ENCODE measurements at places on chromosomes 3 and 15. TPM values are rescaled to one million over a fixed set of nuclear protein-coding genes. Genes with fewer than 3 reads are reported as not detected.

- no peak for DNase-seq
Observed at GRCh38 chr15:71055461-71055860, 59.8 kb upstream of the THSD4 start.

DNA sequence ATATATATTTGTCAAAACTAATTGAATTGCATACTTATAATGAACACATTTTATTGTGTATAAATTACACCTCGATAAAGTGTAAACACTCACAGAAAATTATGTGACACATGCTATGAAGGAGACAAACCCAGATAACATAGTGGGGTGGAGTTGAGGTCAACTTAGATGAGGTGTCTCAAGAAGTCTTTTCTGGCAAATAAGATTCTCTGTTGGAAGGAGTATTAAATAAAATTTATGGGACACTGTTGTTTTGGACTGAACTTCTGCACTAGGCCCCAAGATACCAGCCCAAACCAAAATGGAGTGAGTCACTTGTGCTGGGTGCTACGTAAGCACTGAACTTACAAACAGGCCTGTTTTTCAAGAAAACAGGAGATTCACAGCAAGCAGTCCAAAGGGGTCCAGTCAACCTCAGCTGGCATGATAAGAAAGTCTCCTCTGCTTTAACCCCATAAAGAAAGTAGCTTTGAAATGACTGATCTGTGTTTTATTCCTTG, 18.7 kb downstream of the ACTC1 start:
- no peak for DNase-seq

C3orf22 gene
- not detected for total RNA-seq

DNA sequence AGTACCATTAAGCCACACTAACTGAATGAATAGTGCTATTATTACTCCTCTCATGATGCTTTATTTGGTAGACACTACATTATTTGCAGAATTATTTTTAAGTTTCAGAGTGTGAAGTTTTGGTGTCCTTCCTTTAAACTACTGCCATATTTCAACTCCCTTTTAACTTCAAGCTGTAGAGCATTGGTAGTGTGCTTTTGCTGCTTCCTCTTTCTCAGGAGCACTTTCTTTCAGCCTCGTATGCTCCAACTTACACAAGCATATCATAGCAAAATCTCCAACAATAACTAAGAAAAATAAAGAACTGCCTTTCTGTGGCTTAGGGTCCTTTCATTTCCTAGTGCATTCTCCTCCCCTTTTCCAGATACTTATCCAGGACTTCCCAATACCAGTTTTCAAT, 476.4 kb upstream of the AGTR1 start:
- DNase-seq, result no peak

IREB2 gene
- total RNA-seq, result 64.1 TPM

DNA sequence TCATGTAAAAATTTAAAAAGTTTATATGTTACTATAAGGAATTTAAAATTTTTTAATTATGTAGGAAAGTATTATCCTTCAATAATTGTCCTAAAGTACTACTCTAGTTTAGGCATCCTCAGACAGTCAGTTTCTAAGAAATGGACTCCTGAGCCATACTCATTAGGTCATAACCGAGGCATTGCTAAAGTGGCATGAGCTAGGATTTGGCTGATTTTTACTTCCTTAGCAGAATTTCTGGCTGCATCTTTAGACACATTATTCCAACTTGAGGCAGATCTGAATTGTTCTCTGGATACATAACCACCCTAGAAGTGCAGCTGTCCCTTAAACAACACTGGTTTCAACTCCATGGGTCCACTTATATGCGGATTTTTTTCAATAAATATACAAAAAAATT, 38.3 kb downstream of the IFT57 start:
- no peak for DNase-seq

DNA sequence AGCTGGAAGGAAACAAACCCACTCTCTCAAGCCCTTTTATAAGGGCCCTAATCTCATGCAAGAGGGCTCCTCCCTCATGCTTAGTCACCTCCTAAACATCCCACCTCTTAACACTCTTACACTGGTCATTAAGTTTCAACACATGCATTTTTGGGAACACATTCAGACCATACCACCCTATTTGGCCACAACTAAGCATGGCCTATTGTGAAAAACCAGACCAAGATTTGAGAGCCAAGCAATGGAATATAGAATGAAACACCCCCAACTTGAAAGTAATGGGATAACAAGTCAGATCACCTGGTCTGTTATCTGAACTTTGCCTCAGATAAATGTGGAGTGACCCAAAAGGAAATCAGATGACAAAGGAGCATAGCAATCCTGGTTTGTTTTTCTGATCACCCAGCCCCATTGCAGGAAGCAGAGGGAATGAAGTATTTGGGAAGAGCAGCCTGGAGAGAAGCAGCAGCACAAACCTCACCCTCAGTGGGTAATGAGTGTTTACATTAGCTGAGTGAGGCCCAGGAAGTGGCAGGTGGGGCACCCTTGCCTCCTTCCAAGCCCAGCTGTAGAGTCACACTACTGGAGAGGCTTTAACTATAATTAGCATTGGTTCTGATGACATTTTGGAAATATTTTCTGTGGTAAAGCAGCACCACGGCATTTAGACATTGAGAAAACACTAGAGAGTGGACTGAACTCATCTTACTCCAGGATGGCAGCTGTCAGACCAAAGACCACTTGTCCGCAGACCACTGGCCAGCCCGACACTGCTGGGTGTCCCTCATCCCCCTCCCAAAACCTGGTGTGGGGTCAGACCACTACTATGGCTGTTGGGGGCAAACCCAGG, 48.8 kb upstream of the PRTG start:
- DNase-seq, result no peak

ADCY5 gene
- not detected for total RNA-seq

DNA sequence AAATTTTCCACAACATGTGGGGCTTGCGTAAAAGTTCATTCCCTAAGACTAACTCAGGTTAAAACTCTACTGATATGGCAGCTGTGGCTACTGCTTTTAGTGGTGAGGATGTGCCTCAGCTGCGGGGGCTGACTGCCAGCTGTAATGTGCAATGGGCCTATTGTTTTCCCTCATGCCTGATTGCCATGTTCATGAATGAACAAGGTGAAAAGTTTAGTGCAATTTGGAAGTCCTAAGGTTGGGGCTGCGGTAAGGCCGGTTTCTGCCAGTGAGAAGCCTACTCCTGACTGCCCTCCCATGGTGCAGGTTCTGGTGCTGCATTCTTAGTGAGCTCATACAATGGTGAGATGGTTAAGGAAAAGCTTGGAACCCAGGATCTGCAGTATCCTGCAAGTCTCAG, 10.9 kb upstream of the ALDH1L1 start:
- no peak for DNase-seq

DNA sequence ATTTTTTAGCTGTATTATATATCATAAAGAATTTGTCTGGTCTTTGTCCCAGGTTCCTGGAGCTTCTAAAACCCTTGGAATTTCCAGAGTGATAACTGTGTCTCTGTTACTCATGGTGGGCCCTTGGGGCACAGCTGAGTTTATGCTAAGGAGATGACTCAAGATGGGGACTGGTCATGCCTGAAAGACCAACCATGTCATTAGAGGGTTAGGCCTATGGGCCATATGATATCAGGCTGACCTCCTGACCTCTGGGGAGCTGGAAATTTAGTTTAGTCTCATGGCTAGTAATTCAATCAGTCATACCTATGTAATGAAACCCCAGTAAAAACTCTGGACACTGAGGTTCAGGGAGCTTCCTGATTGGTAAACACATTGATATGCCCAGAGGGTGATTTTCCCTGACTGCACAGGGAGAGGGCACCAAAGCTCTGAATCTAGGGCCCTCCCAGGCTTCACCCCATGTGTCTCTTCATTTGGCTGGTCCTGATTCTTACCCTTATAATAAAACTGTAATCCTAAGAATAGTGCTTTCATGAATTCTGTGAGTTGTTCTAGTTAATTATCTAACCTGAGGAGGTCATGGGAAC, 69.6 kb downstream of the EEFSEC start:
- no peak for DNase-seq

GRCh38 chr3:100775669-100776068, 66.4 kb downstream of the TFG start:
- DNase-seq, result no peak

GRCh38 chr15:54815556-54815955, 381.2 kb downstream of the RSL24D1 start:
- no peak for DNase-seq

- DNase-seq, result no peak
Observed at GRCh38 chr15:90072978-90073640, 29.2 kb downstream of the IDH2 start.

GRCh38 chr15:52679232-52680040, at the start of gene ATOSA:
ATOSA (minus strand) TSS chr15:52679388; CDS start chr15:52678021, 1,367 bp downstream.
- DNase-seq, result peak; percentile 94

VWA5B2 gene
- total RNA-seq, result not detected

- no peak for DNase-seq
Observed at GRCh38 chr3:184712248-184713039, 580 bp upstream of the MAGEF1 start.

DNA sequence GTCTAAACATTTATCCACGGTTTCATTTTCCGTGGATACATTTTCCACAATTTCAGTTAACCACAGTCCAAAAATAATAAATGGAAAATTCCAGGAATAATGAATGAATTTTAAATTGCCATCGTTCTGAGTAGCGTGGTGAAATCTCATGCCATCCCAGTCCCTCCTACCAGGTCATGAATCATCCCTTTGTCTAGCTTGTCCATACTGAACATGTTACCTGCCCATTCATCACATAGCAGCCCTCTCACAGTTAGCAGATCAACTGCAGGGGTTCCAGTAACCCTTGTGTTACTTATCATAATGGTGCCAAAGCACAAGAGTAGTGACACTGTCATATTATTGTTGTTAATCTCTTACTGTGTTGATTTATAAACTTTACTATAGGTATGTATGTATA, 124.5 kb downstream of the GSK3B start:
- no peak for DNase-seq

DNA sequence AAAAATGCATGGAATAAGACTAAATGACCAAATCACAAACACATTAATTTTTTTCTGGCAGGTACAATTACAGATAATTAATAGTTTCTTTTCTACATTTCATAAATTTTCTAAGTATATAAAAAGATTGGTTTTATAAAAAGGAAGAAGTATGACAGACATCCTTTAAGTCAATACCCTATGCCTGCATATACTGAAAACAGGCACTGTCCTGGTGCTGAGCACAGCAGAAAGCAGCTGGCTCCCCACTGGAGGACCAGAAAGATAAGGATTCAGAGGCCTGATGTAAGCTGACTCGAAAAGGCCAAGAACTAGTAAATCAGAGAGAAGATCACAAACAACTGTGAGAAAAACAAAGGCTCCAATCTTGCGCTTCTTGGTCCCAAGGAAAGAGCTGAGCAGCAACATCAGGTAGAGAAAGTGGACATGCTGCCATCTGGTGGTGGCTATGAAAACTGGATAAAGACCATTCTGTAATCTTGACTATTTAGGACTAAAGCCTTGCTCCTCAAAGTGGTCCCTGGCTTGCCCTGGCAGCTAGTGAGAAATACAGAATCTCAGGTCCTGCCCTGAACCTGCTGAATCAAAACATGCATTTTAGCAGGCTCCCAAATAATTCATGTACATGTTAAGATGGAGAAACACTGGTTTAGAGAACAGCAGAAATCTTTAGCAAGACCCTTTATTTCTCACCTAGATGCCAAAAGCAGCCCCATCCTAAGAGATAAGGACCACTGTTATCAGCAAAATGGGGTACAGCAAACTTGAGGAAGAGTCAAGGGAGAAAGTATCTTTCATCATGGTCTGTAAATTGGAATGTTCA, 76.0 kb downstream of the TRANK1 start:
- DNase-seq, result peak; percentile 52

DNA sequence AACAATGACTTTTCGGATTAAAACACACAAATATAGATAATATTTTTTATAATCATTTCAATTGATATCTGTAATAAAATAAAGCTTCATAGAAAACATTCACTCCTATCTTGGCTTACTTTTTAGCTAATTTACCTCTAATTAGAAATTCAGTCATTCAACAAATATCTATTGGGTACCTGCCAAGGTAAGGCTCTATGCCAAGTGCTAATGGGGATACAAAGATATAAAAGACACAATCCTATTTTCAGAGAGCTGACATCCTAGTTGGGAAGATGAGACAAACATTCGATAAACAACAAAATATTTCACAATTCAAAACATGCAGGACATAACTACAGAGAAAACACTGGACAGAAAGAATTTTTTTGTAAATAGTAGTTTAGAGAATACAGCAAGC, 63.3 kb downstream of the ULK4 start:
- no peak for DNase-seq

DNA sequence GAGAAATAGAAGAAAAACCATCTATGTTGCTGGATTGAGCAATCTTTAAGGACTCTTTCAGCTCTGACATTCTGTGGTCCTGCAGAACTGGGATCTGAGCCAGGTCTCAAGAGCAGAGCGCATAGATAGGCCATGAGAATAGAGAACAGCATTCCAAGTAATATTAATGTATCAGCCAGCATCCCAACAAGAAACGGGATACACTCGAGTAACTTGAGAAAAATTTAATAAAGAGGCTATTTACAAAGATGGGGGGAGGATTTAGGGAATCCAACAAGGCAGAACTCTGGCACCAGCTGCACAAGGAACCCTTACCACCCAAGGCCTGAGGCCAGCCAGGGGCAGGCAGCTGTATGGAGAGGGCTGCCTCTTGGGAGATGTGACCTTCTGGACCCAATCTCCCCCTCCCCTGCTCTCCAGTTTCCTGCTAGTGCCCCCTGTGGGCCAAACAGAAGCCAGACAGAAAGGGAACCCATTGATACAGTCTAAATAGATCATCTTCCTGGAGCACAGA, 8.2 kb downstream of the TMOD2 start:
- DNase-seq, result peak; percentile 20

- DNase-seq, result no peak
Observed at GRCh38 chr3:65953881-65954733, 84.6 kb downstream of the MAGI1 start.

GRCh38 chr3:79810092-79810491, 42.3 kb upstream of the ROBO1 start:
- DNase-seq, result no peak

GRCh38 chr3:53642211-53642610, 147.8 kb downstream of the CACNA1D start:
- DNase-seq, result no peak

DLL4 gene
- 0.19 TPM for total RNA-seq

DNA sequence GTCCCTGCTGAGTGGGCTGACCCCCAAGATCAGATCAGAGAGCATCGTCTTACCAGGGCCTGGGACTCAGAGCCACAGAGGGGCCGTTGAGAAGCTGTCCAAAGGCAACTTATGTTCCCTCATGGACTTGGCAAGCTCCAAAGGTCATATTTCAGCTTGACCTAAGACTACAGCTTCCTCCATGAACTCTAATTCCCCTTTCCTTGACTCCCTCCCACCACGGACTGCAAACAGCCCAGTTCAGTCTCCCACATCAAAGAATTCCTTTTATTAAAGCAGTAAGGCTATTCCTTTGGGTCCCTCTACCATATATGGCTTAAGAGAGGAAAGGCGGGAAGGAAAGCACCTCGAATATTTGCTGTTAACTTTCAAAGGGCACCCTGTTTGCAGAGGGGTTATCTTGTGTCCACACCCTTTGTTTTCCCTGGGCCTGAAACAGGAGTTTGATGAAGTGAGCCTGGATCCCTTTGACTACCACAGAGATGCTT, 146.1 kb upstream of the THBS1 start:
- DNase-seq, result no peak

Data from activated T-cell treated with anti-CD3 and anti-CD28 coated beads, Interleukin-2, amount 50 U/mL, for 72 hours (primary cell).